ENCODE measurements at places on chromosomes 5 and 9. TPM values are rescaled to one million over a fixed set of nuclear protein-coding genes. Genes with fewer than 3 reads are reported as not detected.

Gene PDZD2
- total RNA-seq = 7.0 TPM

Gene OLFML2A
- 0.32 TPM for total RNA-seq

Gene GPRIN1
- total RNA-seq = 2.9 TPM

Gene IER5L
- total RNA-seq = 13.1 TPM

Gene CYLC2
- not detected for total RNA-seq

Gene HNRNPH1
- 466 TPM for total RNA-seq

Gene BAAT
- total RNA-seq = under 0.01 TPM

Gene ISL1
- not detected for total RNA-seq

Gene CDC20B
- not detected for total RNA-seq

Gene ZFP2
- total RNA-seq = 0.65 TPM

Gene MLANA
- not detected for total RNA-seq

Gene CDC23
- 35.9 TPM for total RNA-seq

Gene PCDHB7
- total RNA-seq = 0.16 TPM

Gene RPL35
- total RNA-seq = 2,370 TPM

Gene MZB1
- total RNA-seq = 0.16 TPM

Gene SPAG8
- total RNA-seq = 0.32 TPM

Gene TSSK1B
- total RNA-seq = not detected

Gene OLFM1
- 25.5 TPM for total RNA-seq

Gene ADRA1B
- under 0.01 TPM for total RNA-seq

Gene DPM2
- 6.2 TPM for total RNA-seq

Gene PCDHB3
- 1.2 TPM for total RNA-seq

Gene IL3
- not detected for total RNA-seq

Gene PDE6A
- total RNA-seq = 0.06 TPM

Gene SPATA31D4
- not detected for total RNA-seq

Gene FOXD4L4
- 0.38 TPM for total RNA-seq

Gene NTRK2
- total RNA-seq = under 0.01 TPM

Gene CTXN3
- not detected for total RNA-seq

Gene FOXI1
- total RNA-seq = not detected

Gene CCL27
- 0.16 TPM for total RNA-seq

Gene SLC25A25
- total RNA-seq = 53.8 TPM

Gene PRDM12
- total RNA-seq = not detected

Gene YTHDC2
- 16.7 TPM for total RNA-seq

Gene PARP8
- 1.2 TPM for total RNA-seq

Gene MOB3B
- total RNA-seq = 2.0 TPM

Gene SPINK13
- not detected for total RNA-seq

Gene ST8SIA4
- total RNA-seq = 9.4 TPM

Gene HDAC3
- total RNA-seq = 35.5 TPM

Gene IL4
- not detected for total RNA-seq

Gene F2RL2
- 0.16 TPM for total RNA-seq

All from bladder microvascular endothelial cell (primary cell).